ENCODE measurements at places on chromosomes 1 and 21. TPM values are rescaled to one million over a fixed set of nuclear protein-coding genes. Genes with fewer than 3 reads are reported as not detected.
A peak's percentile ranks its signal among the peaks of the same experiment; 100 is the strongest.

DNA sequence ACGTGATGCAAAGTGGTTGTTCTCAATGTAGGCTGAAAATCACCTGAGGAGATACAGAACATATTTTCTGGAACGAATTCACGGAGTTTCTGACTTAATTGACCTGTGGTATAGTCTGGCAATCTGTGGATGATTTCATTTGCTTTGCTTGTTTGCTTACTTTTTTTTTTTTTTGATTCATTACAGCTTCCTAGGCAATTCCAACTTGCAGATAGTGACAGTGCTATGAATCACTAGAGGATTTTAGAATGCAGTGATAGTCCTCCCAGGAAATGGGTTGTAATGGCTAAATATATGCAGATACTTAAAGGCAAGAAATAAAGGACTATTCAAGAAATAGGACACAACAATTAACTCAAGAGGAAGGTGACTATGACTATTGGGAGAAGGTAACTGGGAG, 1378.1 kb upstream of the PRMT6 start:
- H3K27me3 ChIP-seq: no peaks in the 10 kb centered on the region
- H3K36me3 ChIP-seq: no peaks in the 10 kb centered on the region
- DNase-seq: no peak
- no peak overlapping the region for H3K27ac ChIP-seq
- H3K4me3 ChIP-seq: no peak overlapping the region

DNA sequence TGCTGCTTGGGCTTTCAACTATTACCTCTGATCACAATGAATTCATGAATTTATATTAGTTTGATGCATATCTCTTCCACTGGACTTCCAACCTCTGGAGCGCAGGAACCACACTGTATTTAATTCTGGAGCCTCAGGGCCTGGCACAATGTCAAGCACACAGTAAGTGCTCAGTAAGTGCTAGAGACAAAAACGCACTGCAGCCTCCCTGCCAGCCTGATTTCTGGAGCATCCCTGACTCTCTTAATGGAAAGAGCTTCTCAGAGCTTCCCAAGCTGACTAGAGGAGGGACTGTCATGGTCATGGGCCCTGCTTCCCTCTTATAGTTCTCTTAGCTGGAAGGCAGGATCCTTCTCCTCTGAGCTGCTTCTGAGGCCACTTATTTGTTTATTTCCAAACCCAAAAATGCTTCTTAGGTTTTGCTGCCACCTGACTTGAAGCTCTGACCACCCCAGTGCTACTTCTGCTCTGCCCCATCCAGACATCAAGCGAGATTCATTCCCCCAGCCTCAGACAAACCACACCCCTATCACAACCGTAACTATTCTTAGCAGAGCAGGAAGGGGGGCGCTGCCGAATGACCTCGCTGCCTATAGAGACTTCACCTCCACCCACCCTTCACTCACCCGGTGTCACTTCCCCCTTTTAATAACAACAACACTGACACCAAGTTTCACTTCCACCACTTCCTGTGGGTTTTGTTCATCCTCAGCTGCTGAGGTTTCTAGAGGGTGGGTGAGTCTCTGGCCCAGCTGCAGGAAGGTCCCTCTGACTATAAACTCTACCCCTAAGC, 33.6 kb downstream of the NUAK2 start:
- H3K27me3 ChIP-seq: no peaks in the 10 kb centered on the region
- peak overlapping the region; percentile 75 for H3K27ac ChIP-seq
- peaks cover 45% of the 10 kb centered on the region for H3K4me1 ChIP-seq
- H3K4me3 ChIP-seq: no peak overlapping the region
- no peaks in the 10 kb centered on the region for H3K36me3 ChIP-seq

DNA sequence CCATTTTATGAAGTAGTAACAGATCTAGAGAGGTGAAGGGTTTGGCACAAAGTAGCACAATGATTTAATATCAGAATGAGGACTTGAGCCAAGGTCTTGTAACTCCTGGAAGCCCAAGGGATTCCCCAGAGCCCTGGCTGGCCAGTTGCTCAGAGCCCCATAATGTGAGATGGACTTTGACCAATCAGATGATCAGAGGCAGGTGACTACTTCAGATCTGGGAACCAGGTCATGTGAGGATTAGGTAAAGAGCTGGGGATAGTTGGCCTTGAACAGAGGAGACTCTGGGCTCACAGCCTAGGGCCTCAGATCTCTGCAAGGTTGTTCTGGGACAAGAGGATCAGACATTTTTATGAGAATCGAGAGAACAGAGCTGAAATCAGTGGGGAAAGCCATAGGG, 18.9 kb downstream of the SHISAL2A start:
- H3K36me3 ChIP-seq: no peaks in the 10 kb centered on the region
- H3K4me1 ChIP-seq: no peaks in the 10 kb centered on the region
- DNase-seq: no peak
- H3K4me3 ChIP-seq: no peak overlapping the region
- no peak overlapping the region for H3K27ac ChIP-seq

DNA sequence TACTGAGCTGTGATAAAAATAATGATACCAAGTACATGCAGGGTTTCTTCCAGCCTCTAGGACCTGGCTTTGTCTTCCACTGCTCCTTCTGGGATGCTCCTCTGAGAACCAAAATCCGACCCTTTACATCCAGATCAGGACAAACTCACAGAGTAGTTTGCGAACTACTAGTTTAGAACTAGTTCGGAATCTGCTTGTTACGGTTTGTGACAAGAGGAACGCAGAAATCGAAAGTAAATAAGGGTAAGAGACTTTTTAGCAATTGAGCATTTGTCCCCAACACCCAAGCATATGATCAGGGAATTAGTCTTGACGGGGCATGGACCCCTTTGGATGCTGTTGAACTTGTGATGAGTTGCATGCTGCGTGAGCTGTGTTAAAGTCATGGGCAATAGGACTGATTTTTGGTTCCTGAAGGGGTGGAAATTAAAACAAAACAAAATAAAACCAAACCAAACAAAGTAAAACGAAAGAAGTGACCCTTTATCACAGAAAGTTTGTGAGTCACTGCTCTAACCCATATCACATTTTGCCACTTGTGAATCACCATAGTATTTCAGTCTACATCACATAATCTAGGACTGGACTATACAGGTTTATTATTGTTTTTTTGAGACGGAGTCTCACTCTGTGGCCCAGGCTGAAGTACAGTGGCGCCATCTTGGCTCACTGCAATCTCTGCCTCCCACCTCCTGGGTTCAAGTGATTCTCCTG, 35.7 kb upstream of the ERRFI1 start:
- no peaks in the 10 kb centered on the region for H3K36me3 ChIP-seq
- no peak overlapping the region for H3K4me3 ChIP-seq
- H3K27ac ChIP-seq: peak overlapping the region; percentile 76
- no peak for DNase-seq
- no peaks in the 10 kb centered on the region for H3K27me3 ChIP-seq
- peaks cover 11% of the 10 kb centered on the region for H3K4me1 ChIP-seq

- peaks cover 36% of the 10 kb centered on the region for H3K27me3 ChIP-seq
- no peak for DNase-seq
- H3K4me3 ChIP-seq: no peak overlapping the region
Measured at GRCh38 chr1:40313329-40313957, 3.6 kb downstream of the COL9A2 start.

GRCh38 chr1:200179126-200179780, 151.7 kb downstream of the NR5A2 start:
- no peaks in the 10 kb centered on the region for H3K36me3 ChIP-seq
- no peak overlapping the region for H3K4me3 ChIP-seq
- H3K27ac ChIP-seq: no peak overlapping the region
- DNase-seq: no peak
- H3K27me3 ChIP-seq: no peaks in the 10 kb centered on the region
- H3K4me1 ChIP-seq: peaks cover 6% of the 10 kb centered on the region

The PUM1 gene
- total RNA-seq: 83.2 TPM

DNA sequence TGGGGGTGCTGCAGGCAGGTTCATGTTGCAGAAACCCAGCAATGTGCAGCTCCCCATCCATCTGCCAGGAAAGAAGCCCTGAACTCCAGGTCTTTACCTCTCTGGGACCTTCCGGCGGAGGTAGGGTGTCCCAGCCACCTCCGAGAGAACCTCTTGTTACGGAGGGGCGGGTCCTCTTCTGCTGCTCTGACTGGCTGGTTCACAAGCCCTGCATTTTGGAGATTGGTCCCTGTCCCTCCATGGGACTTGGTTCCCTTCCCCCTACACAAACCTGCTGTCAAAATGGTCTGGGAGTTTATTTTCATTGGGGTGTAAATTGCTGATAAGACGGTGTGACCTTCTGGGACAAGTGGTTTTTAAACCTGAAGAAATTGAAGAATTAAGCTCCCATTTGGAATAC, 8.0 kb upstream of the CELSR2 start:
- no peaks in the 10 kb centered on the region for H3K36me3 ChIP-seq
- H3K4me3 ChIP-seq: no peak overlapping the region
- DNase-seq: no peak
- H3K27me3 ChIP-seq: peaks cover 9% of the 10 kb centered on the region
- no peak overlapping the region for H3K27ac ChIP-seq
- H3K4me1 ChIP-seq: peaks cover 14% of the 10 kb centered on the region

The DNAJC28 gene
- not detected for total RNA-seq

DNA sequence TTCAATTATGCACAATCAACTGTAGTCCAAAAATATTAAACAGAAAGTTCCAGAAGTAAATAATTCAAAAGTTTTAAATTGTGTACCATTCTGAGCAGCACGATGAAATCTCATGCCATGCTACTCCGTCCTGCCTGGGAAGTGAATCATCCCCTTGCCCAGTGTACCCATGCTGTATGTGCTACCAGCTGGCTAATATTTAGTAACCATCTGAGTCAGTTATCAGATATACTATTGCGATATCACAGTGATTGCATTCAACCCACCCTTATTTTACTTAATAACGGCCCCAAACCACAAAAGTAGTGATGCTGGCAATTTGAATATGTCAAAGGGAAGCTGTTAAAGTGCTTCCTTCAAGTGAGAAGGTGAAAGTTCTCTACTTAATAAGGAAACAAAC, 56.2 kb downstream of the EVI5 start:
- no peak overlapping the region for H3K27ac ChIP-seq
- H3K27me3 ChIP-seq: no peaks in the 10 kb centered on the region
- DNase-seq: no peak
- no peak overlapping the region for H3K4me3 ChIP-seq
- H3K4me1 ChIP-seq: no peaks in the 10 kb centered on the region

DNA sequence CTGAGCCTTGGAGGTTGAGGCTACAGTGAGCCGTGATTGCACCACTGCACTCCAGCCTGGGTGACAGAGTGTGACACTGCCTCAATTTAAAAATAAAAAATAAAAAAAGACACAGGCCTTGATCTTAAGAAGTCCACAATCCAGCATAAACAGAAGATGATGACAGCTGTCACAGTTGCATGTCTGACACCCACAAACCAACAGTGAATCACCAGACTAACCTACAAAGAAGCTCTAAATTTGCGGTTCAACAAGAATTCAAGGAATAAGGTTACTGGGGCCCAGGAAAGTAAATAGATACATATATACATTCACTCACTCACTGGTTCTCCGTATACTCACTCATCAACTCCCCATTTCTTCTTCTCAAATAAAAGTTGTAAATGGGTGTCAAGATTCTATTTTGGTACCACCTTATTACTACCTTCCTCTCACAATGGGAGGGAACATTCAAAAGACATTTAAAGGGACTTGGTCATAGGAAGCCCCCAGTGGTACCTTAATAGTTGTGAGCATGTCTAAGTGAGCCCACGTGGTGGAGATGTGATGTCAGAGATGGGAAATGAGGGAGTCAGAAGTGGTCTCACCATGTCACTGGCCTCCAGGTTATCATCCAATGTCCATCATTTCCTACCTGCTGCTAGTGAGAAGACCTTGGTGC, 66.9 kb upstream of the PRDX6 start:
- H3K36me3 ChIP-seq: no peaks in the 10 kb centered on the region
- H3K27ac ChIP-seq: peak overlapping the region; percentile 6
- no peak for DNase-seq
- no peaks in the 10 kb centered on the region for H3K27me3 ChIP-seq
- no peak overlapping the region for H3K4me3 ChIP-seq
- H3K4me1 ChIP-seq: peaks cover 3% of the 10 kb centered on the region

The S100A8 gene
- not detected for total RNA-seq

- no peak for DNase-seq
- H3K27ac ChIP-seq: no peak overlapping the region
- no peaks in the 10 kb centered on the region for H3K4me1 ChIP-seq
- H3K36me3 ChIP-seq: no peaks in the 10 kb centered on the region
- no peak overlapping the region for H3K4me3 ChIP-seq
Measured at GRCh38 chr1:14794906-14795305, 196.4 kb downstream of the KAZN start.
